ENCODE measurements at places on chromosomes 5 and 9.

DNA sequence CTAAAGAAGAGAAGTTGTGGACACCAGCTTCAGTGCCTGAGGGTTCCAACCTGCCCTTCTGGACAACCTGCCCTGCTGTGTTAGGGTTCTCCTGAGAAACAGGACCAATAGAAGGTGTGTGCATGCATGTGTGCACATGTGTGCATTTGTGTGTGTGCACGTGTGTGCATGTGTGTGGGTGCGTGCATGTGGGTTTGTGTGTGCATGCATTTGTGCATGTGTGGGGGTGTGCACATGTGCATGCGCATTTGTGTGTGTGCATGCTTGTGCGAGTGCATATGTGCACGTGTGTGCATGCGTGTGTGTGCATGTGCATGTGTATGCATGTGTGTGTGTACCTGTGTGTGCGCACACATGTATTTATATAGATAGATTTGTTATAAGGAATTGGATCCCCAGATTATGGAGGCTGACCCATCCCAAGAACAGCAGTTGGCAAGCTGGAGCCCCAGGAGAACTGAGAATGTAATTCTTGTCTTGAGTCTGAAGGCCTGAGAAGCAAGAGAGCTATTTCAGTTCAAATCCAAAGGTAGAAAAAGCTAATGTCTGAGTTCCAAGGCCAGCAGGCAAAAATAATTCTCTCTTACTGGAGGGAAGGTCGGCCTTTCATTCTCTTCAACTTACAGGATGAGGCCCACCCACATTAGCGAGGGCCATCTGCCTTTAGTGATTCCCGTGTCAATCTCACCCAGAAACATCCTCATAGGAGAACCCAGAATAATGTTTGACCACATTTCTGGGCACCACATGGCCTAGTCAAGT is 62.9 kb upstream of the SYNPO start:
- DNase-seq = no peak

DNA sequence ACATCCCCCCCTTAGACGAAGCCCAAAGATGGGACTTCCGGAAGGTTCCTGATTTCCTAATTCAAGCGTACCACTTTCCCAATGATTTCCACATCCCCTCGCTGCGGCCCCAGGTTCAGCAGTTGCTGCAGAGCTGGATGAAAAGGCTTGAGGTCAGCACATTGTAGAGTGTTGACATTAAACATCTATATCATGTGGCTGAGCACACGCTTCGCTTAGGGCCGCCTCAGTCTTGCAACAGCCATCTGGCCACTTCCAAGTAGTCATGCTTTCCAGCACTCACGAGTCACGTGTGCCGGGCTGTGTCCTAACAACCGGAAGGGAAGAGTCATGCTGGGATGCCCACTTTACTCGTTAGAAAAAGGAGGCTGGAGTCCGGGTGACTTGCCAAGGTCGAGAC is 340.6 kb upstream of the IRX4 start:
- DNase-seq = no peak

- DNase-seq = no peak
Measured at GRCh38 chr5:145218982-145219381, 616.2 kb downstream of the PRELID2 start.

DNA sequence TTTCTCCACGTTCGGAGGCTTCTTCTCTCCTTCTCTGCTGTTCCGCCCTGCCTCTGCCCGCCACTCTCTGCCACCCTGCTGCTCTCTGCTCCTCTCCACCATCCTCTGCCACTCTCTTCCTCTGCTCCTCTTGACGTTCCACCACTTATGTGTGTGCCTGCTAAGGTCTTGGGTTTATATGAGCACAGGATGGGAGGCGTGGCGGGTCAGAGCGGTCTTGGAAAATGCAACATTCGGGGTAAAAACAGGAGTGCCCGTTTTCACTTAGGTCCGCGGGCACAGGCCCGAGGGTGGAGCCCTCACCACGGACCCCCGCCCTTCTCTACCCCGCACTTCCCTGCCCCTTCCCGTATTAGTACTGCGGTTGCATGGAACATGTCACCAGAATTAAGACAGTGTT is 114.4 kb upstream of the FBXL7 start:
- no peak for DNase-seq

- DNase-seq = no peak
Measured at GRCh38 chr5:106258591-106259125, 1412.1 kb downstream of the EFNA5 start.

DNA sequence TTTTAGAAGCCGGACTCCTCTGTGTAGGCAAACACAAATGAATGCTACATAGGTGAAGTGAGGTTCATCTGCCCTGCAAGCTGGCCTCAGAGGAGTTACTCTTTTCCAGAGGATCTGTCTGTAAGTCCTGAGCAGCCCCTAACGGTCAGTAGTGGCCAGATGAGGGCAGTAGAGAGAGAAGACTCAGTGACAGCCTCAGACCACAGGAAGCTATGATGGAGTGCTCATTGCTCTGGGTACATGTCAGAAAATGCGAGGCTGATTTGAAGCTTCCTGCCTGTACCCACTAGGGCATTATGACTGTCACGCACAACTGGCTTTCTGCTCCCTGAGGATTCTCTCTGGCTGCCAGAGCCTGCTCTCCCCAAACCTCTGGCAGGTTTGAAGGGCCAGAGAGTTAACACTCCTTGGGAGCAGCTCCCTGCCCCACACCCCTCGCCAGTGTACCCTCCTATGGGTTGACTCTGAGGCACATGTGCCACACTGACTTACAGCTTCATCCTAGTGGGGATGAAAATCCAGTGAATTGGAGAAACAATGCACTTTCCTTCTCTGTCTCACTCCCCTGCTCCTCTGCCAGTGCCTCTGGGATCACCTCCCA is 141.5 kb downstream of the GABRG2 start:
- DNase-seq = no peak
